ENCODE measurements at places on chromosomes 3 and 15. TPM values are rescaled to one million over a fixed set of nuclear protein-coding genes. Genes with fewer than 3 reads are reported as not detected.

GRCh38 chr3:49568965-49569364, 14.7 kb downstream of the BSN start:
- DNase-seq: no peak

- DNase-seq: no peak
These were observed 67.0 kb upstream of the ACAN start for GRCh38 chr15:88736204-88736603.

DNA sequence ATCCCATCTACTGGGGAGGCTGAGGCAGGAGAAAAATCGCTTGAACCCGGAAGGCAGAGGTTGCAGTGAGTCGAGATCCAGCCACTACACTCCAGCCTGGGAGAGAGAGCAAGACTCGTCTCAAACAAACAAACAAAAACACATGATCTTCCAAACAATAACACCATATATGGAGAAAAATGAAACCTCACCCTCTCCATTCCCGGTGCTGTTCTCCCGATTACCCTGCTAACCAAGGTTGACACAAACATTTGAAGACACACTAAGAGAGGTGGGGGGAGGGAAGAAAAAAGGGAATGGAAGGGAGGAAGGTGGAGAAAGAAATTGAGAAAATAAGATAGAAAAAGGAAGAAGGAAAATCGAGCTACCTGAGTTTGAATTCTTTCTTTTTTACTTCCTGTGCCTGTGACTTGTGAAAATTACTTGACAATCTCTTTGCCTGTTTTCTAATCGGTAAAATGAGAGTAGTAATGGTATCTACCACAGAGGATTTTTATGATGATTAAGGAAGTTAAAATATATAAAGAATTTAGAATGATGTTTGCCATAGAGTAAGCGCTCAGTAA, 1.1 kb upstream of the PLSCR2 start:
- no peak for DNase-seq

The FBXW12 gene
- not detected for total RNA-seq

- DNase-seq: no peak
These were observed 32.2 kb downstream of the HGD start for GRCh38 chr3:120649830-120650233.

- DNase-seq: no peak
These were observed 209.0 kb downstream of the SLCO3A1 start for GRCh38 chr15:92062505-92062904.

- no peak for DNase-seq
These were observed 8.9 kb upstream of the FURIN start for GRCh38 chr15:90859234-90860131.

The SLC22A14 gene
- 0.16 TPM for total RNA-seq

GRCh38 chr3:5153074-5153473, 31.0 kb downstream of the ARL8B start:
- DNase-seq: no peak

The RPUSD3 gene
- total RNA-seq: 55.7 TPM

DNA sequence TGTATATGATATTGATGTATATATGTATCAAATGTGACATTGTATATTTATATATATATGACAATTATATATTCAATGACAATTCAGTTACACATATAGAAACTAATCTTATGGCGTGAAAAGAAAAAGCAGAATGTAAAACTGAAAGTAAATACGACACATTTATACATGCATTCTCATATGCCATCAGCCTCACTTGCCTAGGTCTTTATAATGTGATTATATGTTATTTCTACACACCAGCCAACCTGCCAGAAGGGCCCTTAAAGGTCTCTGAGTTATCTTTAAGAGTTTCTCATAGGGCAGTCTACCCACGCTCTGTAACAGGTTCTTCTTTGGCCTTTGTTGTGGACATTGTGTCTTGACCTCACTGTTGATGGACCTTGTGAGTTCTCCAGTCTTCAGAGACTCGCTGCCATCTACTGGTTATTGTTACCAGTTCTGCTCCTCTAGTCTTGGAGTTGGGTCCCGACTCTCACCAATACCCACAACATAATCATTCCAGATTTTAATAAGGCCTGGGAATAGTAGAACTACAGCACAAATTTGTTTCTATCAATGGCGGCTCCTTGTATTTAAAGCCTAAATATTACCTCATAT, 371.5 kb upstream of the GOLIM4 start:
- no peak for DNase-seq

The PTH1R gene
- not detected for total RNA-seq

DNA sequence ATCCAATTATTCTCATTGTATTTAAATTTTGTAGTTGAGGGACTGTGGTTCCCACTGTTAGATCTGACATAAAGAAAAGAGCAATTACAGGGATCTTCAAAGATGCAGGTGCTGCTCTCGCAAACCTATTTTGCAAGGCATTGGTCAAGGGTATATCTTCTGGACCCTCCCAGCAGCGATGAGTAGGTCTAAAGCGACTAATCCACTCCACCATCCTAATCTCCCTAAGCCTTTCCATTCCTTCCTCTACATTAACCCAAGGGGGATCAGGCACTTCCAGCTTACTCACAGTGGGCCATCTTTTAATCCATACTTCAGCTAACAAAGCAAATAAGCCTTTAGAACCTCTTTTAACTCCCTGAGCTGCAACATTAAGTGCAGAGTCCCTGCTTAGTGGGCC, 37.0 kb upstream of the CPOX start:
- no peak for DNase-seq

- DNase-seq: no peak
These were observed 10.8 kb downstream of the TIPARP start for GRCh38 chr3:156685198-156685597.

- DNase-seq: no peak
These were observed 4.9 kb downstream of the TM6SF1 start for GRCh38 chr15:83112233-83112955.

The TM4SF18 gene
- not detected for total RNA-seq

The GOLGA8H gene
- total RNA-seq: not detected

- DNase-seq: no peak
These were observed 483.5 kb downstream of the GABRG3 start for GRCh38 chr15:27454281-27455075.

The SLCO2A1 gene
- not detected for total RNA-seq

The TM4SF4 gene
- not detected for total RNA-seq

- DNase-seq: no peak
These were observed 91.5 kb upstream of the RAP2B start for GRCh38 chr3:153070511-153070868.

DNA sequence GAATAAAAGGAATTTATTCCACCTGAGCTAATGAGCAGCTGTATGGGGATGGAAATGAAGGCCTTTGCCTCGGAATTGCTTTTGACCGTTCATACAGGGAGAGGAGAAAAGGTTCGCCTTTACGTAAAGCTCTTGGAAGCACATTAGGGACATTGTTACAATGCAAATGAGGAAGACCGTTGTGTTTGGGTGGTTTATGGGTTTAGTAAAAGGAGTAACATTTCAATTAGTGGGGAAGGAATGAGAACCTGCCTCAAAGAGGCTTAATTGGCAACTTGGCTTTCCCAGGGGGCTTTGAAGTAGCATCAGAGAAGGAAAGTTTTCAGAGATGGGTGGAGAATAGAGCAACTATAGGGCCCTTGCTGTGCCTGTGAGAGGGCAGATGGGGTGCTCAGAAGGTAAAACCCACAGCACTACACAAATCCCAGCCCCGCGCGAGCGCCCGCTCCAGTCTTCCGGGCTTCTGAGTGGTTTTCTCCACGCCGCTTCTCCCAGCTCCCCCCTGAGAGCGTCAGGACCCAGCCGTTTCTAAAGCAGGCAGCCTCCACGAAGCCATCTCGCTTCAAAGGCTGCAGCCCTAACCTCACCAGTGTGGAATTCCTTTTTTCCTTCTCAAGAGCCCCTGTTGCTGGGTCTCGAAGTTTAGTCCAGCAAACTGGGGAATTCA, 192.0 kb upstream of the HES1 start:
- no peak for DNase-seq

DNA sequence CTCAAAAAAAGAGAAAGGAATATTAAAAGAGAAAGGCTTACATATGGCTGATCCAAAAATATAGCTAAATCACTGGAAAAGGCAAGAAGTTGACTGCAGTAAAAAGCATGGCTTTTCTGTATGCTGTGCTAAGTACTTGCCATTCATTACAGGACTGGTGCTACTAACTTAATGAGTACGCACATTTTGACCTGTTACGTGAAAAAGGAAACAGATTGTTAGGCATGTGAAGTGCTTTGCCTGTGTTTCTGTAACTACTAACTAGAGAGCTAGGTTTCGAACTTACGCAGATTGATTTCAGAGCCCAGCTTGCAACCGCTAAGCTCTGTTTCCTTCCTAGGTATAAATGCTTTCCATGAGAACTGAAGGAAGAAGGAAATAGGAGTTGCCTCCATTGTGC, 2.8 kb downstream of the TRNT1 start:
- no peak for DNase-seq

- no peak for DNase-seq
These were observed 135.2 kb downstream of the SERPINI1 start for GRCh38 chr3:167870759-167871158.

DNA sequence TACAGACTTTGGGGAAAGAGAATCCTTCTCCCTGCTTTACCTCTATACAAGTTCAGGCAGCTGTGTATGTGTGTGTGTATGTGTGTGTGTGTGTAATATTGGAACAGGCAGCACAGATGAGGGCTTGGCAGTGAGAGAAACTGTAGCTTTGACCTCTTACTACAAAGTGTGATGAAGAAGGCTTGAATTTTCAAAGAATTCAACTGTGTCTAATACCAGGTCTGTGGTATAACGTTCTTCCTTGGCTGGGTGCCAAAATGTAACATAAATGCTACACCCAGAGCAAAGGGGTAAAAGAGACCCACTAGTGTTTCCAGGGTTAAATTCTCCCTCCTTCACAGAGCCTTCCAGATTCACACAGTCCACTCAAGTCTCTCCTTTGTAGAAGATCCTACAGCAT, 51.1 kb downstream of the CHST2 start:
- no peak for DNase-seq

The AGBL1 gene
- total RNA-seq: not detected

DNA sequence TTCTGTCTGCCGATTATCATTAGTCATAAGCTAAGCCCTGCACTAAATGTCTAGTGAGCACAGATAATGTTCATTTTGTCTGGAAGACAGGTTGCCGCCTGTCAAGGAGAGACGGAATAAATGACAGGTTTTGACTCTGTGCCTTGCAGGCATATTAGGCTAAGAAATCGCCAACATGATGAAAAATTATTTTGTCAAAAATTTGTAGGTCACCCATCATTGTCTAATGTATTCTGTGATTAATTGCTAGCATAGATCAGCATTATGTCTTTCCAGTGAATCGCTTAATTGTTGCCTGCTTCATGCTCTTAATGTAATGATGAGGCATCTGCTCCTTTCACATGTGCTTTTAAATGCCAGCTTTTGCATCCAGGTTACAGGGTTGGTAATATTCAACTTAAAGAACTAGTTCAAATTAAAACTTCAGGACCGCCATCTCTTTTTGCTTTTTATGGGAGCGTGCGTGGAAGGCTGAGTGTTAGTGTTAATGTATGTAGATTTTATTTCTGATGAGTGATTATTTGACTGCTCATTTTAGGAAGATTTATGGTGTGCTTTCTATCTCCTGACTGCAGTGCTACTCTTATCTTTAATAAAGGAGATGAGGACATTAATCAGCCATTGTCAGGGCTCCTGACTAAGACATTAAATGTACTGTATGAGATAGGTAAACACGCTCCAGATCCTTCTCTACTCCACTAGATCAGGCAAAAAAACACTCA, 120.8 kb upstream of the MEIS2 start:
- no peak for DNase-seq

The PLIN1 gene
- total RNA-seq: 0.27 TPM

DNA sequence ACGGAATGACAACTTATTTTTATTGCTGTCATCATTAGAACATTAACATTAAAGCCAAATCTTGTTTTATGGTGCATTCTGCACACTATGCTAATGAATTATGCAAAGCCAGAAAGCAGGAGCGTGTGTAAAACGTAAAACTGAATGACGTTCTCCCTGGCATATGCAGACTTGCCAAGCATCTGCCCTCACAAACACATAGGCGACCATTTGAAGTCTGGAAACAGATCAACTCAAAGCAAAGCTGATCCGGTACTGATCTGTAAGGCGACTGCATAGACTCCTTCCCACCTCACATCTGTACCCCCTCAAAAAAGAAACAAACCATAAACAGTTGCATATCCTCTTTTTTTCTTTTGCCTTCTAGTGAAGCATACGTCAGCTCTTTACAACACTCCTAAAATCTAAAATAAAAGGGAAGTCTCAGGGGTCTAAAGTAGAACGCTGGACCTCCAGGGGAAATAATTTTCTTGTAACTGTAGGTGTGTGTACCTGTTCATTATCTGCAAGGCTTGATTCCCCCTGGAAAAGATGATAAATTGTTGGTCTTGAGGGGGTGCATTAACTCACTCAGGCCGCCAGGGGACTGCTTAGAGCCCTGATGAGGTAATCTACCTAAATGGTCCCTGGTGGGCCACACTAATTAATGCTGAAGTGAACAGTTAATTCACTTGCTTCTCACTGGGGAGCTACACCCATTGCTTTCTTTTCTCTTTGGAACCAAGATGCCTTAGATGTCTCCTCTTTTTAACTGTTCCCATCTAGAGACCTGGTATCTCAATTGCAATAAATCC, 231.4 kb downstream of the CDIN1 start:
- no peak for DNase-seq

DNA sequence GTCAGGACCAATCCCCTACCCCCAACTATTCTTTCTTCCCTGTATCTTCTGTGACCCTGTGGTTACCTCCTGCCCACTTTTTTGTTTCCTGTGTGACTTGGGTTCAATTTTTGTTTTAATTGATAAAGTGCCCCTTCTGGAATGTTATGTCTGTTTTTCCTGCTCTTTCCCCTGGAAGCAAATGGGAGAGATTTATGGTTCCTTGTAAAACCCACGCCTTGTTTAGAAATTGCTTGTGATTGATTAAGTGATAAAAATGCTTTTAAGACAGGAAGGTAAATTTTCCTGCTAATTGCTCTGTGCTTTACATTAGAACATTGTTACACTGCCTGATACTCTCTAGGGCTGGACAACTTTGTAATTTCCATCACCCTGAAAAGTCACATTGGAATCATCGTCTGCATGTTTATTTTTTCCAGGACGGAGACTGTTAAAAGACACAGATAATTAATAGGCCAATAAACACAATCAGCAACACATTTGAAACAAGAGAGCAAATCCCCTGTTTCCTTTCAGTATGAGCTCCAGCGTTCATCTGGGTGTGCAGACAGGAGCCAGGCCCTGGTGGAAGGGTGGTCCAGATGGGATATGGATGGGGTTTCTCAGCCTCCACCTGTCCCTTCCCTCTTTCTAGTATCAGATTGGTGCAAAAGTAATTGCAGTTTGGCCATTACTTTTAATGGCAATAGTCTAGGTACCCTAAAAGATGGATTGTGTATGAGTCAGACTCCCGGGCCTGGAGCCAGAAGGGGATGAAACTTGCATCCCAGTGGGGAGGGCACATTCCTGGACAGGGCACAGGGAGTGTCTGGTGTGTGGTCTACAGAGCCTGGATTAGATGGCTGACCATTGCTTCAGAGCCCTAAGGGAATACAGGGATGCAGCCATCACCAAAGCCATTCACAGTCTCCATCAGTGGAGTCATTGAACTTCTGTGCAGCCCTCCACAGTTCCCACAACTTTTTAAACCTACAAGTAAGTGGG, 58.1 kb upstream of the AGBL1 start:
- DNase-seq: no peak

- DNase-seq: no peak
These were observed 23.7 kb downstream of the TPM1 start for GRCh38 chr15:63066272-63066671.

The UBAP1L gene
- total RNA-seq: 9.6 TPM

- DNase-seq: no peak
These were observed 375.9 kb downstream of the MCTP2 start for GRCh38 chr15:94607176-94607654.

The FOXB1 gene
- not detected for total RNA-seq
